Astrocyte (in vitro differentiated cells and primary cell): ENCODE measurements at places on chromosomes 6 and 20. TPM values are rescaled to one million over a fixed set of nuclear protein-coding genes. Genes with fewer than 3 reads are reported as not detected.

DNA sequence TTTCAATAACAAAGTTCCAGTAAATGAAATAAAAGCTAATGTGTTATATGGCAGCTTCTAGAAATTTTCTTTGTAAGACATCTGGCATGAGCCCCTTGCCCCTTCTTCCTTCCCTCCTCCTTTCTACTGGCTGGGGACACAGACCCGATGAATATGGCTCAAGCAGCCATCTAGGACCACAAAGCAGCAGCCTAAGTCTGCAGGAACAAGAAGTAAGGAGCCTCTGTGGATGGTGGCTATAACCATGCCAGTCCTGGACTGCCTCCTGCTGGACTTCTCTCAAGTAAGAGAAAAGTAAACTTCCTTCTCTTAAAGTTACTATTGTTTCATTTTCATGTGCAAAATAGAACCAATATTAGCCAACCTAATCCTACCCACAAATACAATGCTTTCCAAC lies 114.9 kb upstream of the DST start:
- no peak for DNase-seq

DNA sequence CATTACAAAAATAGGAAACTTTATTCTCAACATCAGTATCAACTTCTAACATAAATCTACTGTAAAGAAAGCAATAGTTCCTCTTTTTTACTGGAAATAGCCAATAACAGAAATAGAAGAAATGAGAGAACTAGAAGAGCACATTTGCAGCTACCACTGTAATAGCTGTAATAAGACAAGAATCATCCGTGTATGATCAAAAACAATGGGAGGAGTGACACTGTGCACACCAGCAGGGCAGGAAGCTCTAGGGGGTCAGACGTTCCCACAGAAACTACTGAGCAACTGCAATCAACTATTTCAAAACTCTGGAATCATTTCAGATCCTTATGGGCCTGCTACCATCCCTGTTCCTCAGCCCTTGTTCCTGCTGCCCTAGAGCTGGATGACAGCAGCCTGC lies 43.7 kb downstream of the NINL start:
- no peak for DNase-seq

DNA sequence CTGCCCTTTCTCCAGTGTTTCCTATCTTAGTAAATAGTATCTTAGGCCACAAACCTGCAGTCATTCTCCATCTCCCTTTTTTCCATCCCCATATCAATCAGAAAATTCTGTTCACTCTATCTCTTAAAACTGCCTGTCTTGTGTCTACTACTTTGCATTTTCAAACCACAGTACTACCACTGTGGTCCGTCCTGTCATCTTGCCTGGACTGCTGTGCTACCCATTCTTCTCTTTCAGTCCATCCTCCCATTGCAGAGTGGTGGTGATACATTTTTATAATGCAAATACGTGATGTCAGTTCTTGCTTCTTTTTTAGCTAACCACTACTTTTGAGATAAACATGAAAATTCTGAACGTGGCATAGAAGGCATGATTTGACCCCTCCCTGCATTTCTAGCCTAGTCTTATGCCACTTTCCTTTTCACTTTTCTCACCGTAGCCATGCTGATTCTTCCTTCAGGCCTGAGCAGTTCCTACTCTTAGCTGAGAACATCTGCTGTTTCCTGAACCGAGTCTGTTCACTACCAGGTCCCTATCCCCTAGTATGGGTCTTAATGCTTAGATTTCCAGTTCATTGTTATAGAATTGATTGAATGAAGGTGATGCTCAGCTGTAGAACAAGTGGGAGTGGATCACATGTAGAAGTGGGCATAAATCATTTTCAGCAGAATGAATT lies 13.8 kb downstream of the TBPL1 start:
- DNase-seq: no peak

- no peak for DNase-seq
Observed at GRCh38 chr20:50413088-50413500, 97.1 kb upstream of the PTPN1 start.

SCRT2 gene
- not detected in 2 replicates for total RNA-seq
